Stimulated activated CD8-positive, alpha-beta memory T cell treated with anti-CD3 and anti-CD28 coated beads, Interleukin-7, amount 100 ng/mL, for 4 hours (primary cell): ENCODE measurements at places on chromosomes 5 and 9.

DNA sequence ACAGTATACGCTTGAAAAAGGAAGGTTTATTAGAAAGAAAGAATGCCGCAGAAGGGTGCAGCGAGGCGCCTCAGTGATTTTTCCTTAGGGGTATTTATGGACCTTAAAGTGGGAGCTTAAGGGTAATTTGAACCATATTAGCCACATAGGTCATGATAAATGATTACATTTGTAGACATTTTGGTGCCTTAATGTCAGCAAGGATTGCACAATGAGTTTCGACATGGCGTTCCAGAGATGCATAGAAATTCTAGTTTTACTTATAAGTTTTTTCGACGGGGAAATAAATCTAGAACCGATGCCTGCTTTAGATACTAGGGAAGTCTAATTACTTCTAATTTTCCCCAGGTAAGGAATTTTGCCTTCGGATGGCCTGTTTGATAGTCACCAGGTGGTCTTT, 20.7 kb upstream of the PANK3 start:
- DNase-seq = no peak

- no peak for DNase-seq
These were observed 186.0 kb upstream of the KLF4 start for GRCh38 chr9:107675351-107676259.

GRCh38 chr5:24232041-24232440, 412.7 kb downstream of the CDH10 start:
- no peak for DNase-seq

- no peak for DNase-seq
These were observed 407.4 kb upstream of the TLE4 start for GRCh38 chr9:79164406-79164805.

- no peak for DNase-seq
These were observed 24.1 kb downstream of the WWC1 start for GRCh38 chr5:168315416-168316138.

DNA sequence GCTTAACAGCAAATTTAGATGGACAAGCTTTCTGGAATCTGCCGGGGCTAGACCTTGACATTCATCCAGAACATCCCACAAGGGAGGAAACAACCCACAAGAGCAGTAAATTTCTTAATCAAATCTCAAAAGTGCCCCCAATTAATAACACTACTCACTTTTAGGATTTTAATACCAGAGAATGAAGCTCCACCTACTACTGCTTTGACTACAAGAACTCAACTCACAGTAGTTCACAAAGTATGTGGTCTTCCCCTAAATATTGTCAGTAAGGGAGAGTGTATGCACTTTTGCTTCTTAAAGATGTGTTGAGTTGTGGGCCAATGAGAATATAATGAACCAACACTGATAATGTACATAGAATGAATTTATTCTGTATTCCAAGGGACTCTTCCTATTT, 94.7 kb downstream of the EBF1 start:
- DNase-seq = no peak
